A549 treated with dexamethasone at 1 μM for 4 hours (cell line): ENCODE measurements at places on chromosomes 4 and X. TPM values are rescaled to one million over a fixed set of nuclear protein-coding genes. Genes with fewer than 3 reads are reported as not detected.

The GLUD2 gene
- total RNA-seq: 1.8 to 2.4 TPM (median 2.0 TPM) in 5 replicates

The IL2RG gene
- 0.06 to 0.25 TPM (median 0.16 TPM) in 5 replicates for total RNA-seq

The AFAP1 gene
- total RNA-seq: 15.0 to 21.0 TPM (median 20.7 TPM) in 5 replicates

The SMR3B gene
- not detected in 5 replicates for total RNA-seq

The DUX4 gene
- not detected in 5 replicates for total RNA-seq

The RAB33A gene
- 0.11 to 0.19 TPM (median 0.17 TPM) in 5 replicates for total RNA-seq
